Smooth muscle cell of the pulmonary artery (primary cell): ENCODE measurements at places on chromosomes 7 and 10. TPM values are rescaled to one million over a fixed set of nuclear protein-coding genes. Genes with fewer than 3 reads are reported as not detected.

EVX1 gene
- total RNA-seq = not detected in 2 replicates

SORCS1 gene
- 0.20 TPM in 1 of 2 replicates, not detected in the other for total RNA-seq

CRHR2 gene
- total RNA-seq = not detected in 2 replicates

CPA4 gene
- 46.4 and 140 TPM in 2 replicates for total RNA-seq

GJC3 gene
- total RNA-seq = not detected in 2 replicates

FAM180A gene
- 51.3 and 119 TPM in 2 replicates for total RNA-seq

FAM13C gene
- 5.0 and 7.3 TPM in 2 replicates for total RNA-seq
